ENCODE measurements at places on chromosomes 12 and 14. TPM values are rescaled to one million over a fixed set of nuclear protein-coding genes. Genes with fewer than 3 reads are reported as not detected.

HECTD1 gene
- 62.6 TPM for total RNA-seq

KRT73 gene
- not detected for total RNA-seq

KRT2 gene
- total RNA-seq, result not detected

SOAT2 gene
- 0.24 TPM for total RNA-seq

SLC10A1 gene
- not detected for total RNA-seq

NEUROD4 gene
- not detected for total RNA-seq

CCDC196 gene
- total RNA-seq, result not detected

MDGA2 gene
- total RNA-seq, result not detected

FKBP3 gene
- 141 TPM for total RNA-seq

HOXC9 gene
- total RNA-seq, result 10.6 TPM

TAS2R46 gene
- total RNA-seq, result not detected

SERPINA5 gene
- total RNA-seq, result 0.29 TPM

RBP5 gene
- not detected for total RNA-seq

FAM186B gene
- 0.08 TPM for total RNA-seq

PCED1B gene
- total RNA-seq, result 54.7 TPM

P2RX7 gene
- not detected for total RNA-seq

KLRC1 gene
- total RNA-seq, result not detected

MYO1A gene
- 0.15 TPM for total RNA-seq

CD163L1 gene
- total RNA-seq, result 0.52 TPM

PPP1R13B gene
- 5.7 TPM for total RNA-seq

NTF3 gene
- total RNA-seq, result not detected

OR4E2 gene
- not detected for total RNA-seq

CCDC38 gene
- total RNA-seq, result 0.06 TPM

SRRM4 gene
- not detected for total RNA-seq
